ENCODE measurements at places on chromosomes 6 and 20.

GRCh38 chr20:58995461-58996225 lies 11.4 kb downstream of the CTSZ start:
- no peak for DNase-seq

- DNase-seq: no peak
Measured at GRCh38 chr20:10350188-10350842, 83.7 kb downstream of the MKKS start.

DNA sequence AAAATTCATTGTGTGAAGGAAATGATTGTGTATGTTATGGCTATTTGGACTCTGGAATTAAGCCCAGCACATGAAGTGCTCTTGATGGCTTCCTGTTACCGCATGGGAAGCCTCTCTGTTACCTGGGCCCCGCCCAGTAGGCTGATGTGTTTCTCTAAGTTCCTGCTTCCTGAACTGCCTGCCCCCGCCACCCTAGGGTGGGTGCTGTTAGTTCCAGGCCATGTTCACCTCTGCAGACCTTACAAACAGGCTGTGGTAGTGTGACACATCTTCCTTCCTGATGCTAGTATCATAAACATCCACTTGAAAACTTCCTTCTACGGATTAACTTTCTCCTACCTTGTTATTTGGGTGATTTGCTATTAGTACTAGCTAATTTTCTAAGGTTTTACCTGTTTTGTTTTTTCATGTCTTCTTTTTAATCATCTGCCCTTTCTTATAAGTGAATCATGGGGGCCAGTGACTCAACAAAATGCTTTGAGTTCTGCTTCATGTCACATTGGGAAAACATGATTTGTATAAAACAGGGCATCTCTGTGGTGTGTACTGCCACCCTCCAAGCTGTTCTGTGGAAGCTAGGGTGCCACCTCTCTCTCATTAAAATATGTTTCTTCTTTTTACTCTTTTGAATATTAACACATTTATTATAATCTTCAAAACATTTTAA lies 40.6 kb downstream of the SH3BGRL2 start:
- no peak for DNase-seq

GRCh38 chr20:9081423-9081966 lies 12.6 kb downstream of the PLCB4 start:
- DNase-seq: no peak

DNA sequence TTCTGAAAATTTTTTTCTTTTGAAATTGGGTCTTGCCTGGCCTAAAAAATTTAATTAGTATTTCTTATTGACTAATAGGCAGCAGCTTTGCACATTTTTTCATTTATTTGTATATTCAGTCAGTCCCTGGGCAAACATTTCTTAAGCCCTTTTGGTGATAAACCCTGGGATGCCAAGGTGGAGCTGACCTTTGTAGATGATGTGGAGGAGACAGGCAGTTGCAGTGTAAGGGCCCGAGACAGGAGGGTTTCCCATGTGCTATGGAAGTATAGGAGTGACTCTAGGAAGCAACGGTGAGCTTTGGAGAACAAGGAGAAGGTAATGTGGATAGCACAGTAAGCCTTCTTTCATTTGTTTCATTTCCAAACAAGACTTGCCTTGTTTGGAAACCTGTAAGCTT lies 3.5 kb downstream of the MYBL2 start:
- DNase-seq: no peak

- no peak for DNase-seq
Measured at GRCh38 chr6:105186576-105186975, 6.8 kb upstream of the POPDC3 start.

- no peak for DNase-seq
Measured at GRCh38 chr20:62168061-62168460, 14.8 kb upstream of the MTG2 start.

DNA sequence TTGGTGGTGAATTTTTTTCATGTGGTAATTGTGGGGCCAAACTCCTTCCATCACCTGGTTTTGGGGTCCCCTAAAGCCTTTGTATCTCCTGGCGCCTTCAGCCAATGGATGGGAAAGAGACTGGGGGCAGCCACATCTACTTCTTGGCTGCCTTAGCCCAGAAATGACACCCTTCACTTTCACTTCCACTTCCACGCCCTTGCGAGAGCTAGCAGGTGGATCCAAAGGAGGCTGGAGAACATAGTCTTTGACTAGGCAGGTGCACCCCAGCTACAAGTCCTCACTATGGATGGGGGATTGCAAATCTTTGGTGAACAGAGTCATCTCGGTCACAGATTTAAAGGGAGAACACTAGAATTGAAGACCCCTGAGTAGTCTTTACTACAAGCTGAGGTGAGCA lies 70.8 kb downstream of the NDUFAF5 start:
- no peak for DNase-seq

GRCh38 chr6:108805611-108806167 lies 42.5 kb upstream of the ARMC2 start:
- DNase-seq: no peak

DNA sequence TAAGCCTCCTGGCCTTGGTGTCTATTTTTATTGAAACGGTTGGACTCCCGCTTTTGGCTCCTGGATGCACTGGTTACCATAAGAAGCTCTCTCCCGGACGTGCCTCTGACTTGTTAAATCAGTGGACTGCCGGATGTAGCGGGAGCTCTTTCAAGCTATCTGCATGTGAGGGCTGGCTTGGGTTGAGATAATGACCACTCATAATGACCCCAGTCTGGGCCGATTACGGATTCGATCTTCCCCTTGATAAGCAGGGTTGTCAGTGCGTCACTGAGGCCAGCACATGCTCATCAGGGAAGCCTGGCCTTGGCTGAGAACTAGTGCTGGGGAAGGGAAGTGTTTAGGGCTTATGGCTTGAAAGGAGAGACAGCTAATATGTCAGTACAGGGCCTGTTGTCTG lies 528.1 kb downstream of the CDH26 start:
- no peak for DNase-seq

DNA sequence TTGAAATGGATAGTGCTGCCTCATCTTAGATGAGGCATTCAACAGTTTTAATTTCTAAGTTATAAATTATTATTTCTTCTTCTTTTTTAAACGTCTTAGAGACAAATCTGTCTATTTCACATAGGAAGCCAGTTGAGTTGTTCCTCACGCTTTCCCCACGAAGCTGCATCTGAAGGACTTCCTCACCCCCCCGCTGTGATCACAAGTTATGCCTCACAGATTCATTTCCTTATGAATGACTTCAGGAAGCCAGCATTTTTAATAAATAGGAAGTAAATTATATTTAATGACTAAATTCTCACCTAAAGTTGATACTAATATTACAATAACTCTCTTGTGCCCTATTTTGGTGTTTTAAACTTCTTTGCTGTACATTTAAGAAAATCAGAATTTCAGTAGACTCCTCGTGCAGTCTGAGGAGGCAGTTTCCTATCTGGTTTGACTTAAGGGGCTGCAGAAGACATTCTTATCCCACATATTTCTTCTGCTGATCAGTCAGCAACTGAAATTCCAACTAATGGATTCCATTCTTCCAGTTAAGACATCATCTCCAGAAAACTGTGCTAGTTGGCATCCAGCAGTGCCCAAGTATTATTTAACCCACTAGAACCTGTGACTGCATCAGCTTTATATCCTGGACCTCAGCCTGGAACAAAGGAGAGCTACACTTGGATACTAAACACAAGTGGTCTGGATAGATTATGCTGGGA lies 182.7 kb upstream of the CCN2 start:
- DNase-seq: no peak

DNA sequence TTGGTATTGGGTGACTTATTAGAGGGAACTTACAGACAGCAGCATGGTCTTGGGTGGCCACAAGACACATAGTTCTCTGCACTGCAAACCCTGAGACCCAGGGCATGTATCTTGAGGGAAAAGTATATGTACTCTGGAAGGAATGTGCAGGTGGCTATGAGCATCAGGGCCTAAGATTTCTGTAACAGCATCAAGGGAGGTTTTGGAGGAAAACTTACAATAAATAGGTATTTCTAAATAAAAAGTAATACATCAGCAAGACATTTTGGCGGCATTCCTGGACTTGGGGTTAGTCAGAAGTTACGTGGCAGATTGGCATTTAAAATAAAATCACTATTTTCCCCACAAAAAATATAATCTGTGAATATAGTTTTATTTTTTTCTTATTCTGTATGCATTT lies 8.0 kb upstream of the STX7 start:
- no peak for DNase-seq

DNA sequence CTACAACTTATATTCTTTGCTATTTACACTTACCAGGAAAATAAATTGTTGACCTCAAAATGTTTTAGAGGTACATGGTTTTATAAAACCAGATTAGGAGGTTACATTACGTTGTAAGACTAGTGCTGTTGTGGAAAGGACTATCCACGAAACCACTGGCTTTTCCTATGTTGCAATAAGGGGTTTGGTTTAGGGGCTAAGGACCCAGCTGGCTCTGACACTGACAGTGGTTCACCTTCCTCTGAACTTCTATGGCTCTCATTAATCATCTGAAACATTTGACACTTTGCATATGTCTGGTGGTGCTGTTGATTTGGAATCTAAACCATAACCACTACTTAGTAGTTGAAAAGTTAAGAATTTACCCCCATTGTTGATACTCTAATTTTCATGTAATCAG lies 186.7 kb downstream of the NKAIN2 start:
- DNase-seq: peak; percentile 16

DNA sequence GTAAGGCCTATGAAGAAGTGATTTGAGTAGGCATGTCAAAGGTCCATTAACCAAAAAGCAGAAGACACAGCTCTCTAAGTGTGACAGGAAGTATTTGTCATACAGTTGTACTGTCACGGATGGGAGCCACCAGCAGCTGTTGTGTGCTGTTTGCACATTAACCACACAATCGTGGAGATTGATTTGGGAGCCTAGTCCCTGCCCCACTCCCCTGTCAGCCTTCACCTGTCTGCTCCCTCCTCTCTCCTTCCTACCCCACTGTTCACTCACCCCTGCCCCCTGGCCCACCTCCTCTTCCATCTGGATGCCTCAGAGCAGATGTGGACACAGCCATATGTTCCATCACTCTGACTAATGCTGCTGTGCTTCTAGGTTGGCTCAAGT lies 124.7 kb upstream of the SPACA1 start:
- peak; percentile 51 for DNase-seq

GRCh38 chr20:57834306-57835073 lies 124.7 kb upstream of the PMEPA1 start:
- DNase-seq: no peak

GRCh38 chr6:157020881-157021343 lies 243.7 kb downstream of the ARID1B start:
- DNase-seq: peak; percentile 75

DNA sequence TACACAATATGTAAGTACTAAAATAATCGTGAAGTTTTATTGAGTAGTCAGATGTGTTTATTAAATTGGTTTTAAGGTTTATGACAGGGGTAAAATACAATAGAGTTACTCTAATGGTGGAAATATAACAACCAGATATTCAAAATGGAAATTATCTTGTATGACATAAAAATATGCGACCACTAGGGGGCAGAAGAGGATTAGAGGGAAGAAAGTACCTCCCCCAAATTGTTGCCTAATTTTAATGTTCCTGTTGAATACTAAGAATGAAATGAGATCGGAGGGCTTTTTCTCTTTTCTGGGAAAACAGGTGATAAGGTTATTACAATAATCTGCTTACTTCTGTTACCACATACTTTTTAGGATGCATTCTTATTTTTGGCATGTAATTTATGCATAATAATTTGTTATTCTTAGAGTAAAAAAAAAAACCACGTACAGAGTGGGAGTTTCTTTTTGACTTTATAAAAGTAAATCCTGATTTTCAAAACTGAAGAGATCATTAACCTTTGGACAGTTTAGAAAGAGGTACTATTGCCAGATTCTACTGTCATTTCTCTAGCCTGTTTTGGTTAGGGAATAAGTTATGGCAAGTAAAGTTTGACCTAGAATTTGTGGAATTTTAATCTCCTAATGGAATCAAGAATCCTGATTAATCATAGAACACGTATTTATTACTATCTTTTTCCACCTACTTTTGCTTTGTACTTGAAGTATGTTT lies 159.2 kb downstream of the CD109 start:
- peak; percentile 82 for DNase-seq

DNA sequence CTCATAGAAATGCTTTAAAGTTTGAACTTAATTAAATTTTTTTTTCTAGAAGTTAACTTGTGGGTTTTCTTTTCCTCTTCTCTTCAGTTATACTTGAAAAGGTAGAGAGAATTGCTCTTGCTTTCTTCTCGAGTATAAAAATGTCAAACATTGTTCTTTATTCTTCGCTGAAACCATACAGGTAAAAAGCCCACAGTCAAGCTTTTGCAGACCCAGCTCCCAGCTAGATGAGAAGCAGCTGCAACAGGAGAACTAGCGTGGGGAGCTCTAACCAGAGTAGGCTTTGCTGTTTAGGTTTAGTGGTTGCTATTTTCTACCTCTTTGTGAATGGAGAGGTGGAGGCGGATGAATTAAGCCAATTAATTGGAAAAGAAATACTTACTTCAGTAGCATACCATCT lies 102.7 kb downstream of the JARID2 start:
- DNase-seq: no peak

GRCh38 chr6:41935193-41935574 lies 6.4 kb downstream of the CCND3 start:
- DNase-seq: peak; percentile 66

DNA sequence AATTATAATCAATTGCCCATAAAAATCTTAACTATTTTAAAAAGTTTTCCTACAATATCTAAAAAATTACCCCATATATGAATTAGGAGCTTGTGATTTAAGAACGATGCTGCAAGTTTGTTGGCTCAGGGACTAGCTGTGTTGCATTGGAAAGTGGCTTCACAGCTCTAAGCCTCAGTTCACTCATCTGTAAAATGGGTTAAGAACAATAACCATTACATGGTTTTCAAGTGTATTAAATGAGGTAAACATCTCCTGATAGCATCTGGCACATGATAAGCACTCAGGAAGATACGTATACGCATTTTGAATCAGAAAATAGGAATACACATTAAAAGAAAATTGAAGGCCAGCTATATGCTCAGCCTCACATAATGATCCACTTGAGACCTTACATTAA lies 76.4 kb downstream of the ARHGAP18 start:
- no peak for DNase-seq

- DNase-seq: no peak
Measured at GRCh38 chr20:51184289-51184688, 161.4 kb upstream of the KCNG1 start.

DNA sequence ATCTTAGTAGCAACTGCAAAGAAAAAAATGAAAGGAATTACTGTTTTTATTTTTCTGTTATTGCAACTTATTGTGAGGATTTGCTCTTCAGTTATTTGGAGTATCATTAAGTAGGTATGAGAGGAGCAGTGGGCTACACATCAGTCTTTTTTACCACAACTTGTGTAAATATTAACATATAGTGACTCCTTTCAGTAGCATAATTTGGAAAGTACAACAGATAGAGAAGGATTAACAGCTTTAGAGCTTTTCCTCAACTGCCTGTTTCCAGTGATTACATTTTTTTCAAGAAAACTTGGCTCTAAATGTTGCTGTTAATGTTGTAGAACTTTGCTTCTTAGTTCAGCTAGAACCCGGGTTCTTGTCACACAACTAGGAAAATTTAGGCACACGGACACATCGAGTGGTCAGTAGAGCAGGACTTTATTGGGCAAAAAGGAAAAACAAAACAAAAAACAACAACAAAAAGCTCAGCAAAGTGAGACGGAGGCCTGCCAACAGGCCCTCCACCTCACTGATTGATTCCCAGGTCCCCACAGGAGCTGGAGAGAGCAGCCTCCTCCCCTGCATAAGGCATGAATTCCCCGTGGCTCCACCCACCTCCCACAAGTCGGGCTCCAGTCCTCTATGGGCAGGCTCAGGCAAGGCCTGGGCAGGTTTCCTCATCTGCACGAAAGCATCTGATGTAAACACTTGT lies 75.1 kb downstream of the ADGRG6 start:
- DNase-seq: no peak

GRCh38 chr20:62792182-62792939 lies 3.9 kb upstream of the MRGBP start:
- DNase-seq: peak; percentile 61
